ENCODE measurements at places on chromosomes 6 and 20. TPM values are rescaled to one million over a fixed set of nuclear protein-coding genes. Genes with fewer than 3 reads are reported as not detected.

The CDKN1A gene
- total RNA-seq, result 85.1 TPM

The CUL7 gene
- 24.6 TPM for total RNA-seq

The TUBB1 gene
- total RNA-seq, result 0.04 TPM

The ZGPAT gene
- total RNA-seq, result 38.3 TPM

The GPR63 gene
- 0.72 TPM for total RNA-seq

The KCNB1 gene
- total RNA-seq, result not detected

The RBM39 gene
- 428 TPM for total RNA-seq

The NRM gene
- 5.7 TPM for total RNA-seq

The ID4 gene
- total RNA-seq, result 5.6 TPM

The PROKR2 gene
- not detected for total RNA-seq

The CRYBG1 gene
- 18.0 TPM for total RNA-seq

The PTPRA gene
- total RNA-seq, result 32.1 TPM

The TENT5A gene
- 4.5 TPM for total RNA-seq

The SYCP2 gene
- total RNA-seq, result 1.5 TPM

The TSPO2 gene
- total RNA-seq, result not detected

The CYP39A1 gene
- 0.11 TPM for total RNA-seq

The NRSN1 gene
- not detected for total RNA-seq

The DNAAF9 gene
- total RNA-seq, result 2.9 TPM

The CST5 gene
- total RNA-seq, result not detected

The TRIM40 gene
- not detected for total RNA-seq

The SLC35D3 gene
- total RNA-seq, result not detected

The ECT2L gene
- not detected for total RNA-seq

The ETV7 gene
- total RNA-seq, result 0.23 TPM

The TMEM244 gene
- total RNA-seq, result 0.75 TPM

The ROS1 gene
- total RNA-seq, result 0.23 TPM

The SUMO4 gene
- total RNA-seq, result 0.34 TPM

The MYH7B gene
- total RNA-seq, result 0.04 TPM

The HSPA1B gene
- 32.0 TPM for total RNA-seq

The BPIFB1 gene
- 0.24 TPM for total RNA-seq

The EDEM2 gene
- total RNA-seq, result 25.8 TPM

The CASS4 gene
- total RNA-seq, result 0.03 TPM

The RAET1E gene
- 1.3 TPM for total RNA-seq

The PTCHD4 gene
- total RNA-seq, result 1.8 TPM

The PRSS35 gene
- 0.23 TPM for total RNA-seq

The RAB23 gene
- 3.6 TPM for total RNA-seq

The CST11 gene
- not detected for total RNA-seq

The PPP1R3G gene
- total RNA-seq, result not detected

The LY6G6D gene
- not detected for total RNA-seq

The C6orf15 gene
- total RNA-seq, result not detected

The DOK5 gene
- 0.53 TPM for total RNA-seq

The OR2J3 gene
- total RNA-seq, result not detected

The CCM2L gene
- not detected for total RNA-seq

The ZNF311 gene
- not detected for total RNA-seq

The GABRR2 gene
- 0.24 TPM for total RNA-seq

The AMD1 gene
- total RNA-seq, result 72.4 TPM

The FAM184A gene
- 4.3 TPM for total RNA-seq

The SLC35F1 gene
- 2.9 TPM for total RNA-seq

The SNAP25 gene
- total RNA-seq, result 0.34 TPM

The PEX7 gene
- total RNA-seq, result 6.9 TPM

The SNAI1 gene
- total RNA-seq, result 7.7 TPM

The TCEA2 gene
- 47.0 TPM for total RNA-seq

The TDP2 gene
- 9.1 TPM for total RNA-seq

The KIAA1755 gene
- 4.4 TPM for total RNA-seq

The CD24 gene
- total RNA-seq, result not detected

The CENPW gene
- total RNA-seq, result 21.5 TPM

The CHD6 gene
- total RNA-seq, result 21.4 TPM

Data from A375 (cell line).